ENCODE measurements at places on chromosomes 12 and 14.
A peak's percentile ranks its signal among the peaks of the same experiment; 100 is the strongest.

DNA sequence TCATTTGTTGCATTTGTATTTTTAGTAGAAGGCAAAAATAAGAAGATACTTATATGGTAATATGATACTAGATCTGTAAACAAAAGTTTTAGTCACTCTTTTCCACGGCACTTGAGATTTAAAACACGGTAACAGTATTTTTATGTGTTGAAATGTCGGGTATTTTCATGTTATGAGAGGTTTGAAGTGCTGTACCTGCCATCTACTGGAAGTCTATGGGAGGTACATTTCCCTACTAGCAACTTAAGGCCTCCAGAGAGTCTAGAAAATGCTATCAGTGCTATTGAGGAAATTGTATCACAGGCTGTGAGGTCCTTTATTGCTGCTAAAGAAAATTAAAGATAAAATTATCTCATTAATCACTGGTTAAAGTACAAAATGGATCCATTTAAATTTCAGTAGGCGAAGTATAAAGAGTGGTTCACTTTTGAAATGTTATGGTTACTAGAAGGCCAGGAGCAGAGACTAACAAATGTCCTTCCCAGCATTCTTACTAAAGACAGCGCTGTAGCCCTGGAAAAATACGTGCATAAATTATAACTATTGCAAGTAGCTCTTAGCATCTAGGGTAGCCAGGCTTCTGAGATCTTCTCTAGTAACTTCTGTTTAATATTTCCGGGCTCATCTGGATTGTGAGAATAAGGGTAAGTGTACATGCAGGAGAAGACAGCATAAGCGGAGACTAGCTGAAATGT is 77.6 kb upstream of the PRKD1 start:
- peak; percentile 73 for DNase-seq

DNA sequence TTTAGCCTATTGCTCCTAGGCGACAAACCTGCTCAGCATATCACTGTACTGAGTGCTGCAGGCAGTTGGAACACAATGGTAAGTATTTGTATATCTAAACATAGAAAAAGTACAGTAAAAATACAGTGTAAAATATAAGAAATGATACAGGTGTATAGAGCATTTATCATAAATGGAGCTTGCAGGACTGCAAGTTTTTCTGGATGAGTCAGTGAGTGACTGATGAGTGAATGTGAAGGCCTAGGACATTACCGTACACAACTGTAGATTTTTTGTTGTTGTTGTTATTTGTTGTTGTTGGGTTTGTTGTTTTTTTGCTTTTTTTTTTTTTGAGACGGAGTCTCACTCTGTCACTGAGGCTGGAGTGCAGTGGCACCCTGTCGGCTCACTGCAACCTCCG is 33.4 kb downstream of the PNMA1 start:
- DNase-seq, result no peak

- DNase-seq, result no peak
Observed at GRCh38 chr12:1575408-1576401, 18.7 kb downstream of the FBXL14 start.

DNA sequence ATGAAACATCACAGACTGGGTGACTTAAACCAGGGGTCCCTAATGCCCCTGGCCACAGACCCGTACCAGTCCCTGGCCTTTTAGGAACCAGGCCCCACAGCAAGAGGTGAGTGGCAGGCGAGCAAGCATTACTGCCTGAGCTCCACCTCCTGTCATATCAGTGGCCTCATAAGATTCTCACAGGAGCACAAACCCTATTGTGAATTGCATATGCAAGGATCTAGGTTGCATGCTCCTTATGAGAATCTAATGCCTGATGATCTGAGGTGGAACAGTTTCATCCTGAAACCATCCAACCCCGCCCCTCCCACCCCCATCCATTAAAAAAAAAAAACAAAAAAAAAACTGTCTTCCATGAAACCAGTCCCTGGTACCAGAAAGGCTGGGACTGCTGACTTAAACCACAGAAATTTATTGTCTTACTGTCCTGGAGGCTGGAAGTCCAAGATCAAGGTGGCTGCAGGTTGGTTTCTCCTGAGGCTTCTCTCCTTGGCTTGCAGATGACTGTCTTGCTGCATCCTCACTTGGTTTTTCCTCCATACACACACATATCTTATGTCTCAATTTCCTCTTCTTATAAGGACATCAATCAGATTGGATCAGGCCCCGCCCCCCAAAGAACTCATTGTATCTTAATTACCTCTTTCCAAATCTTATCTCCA is 235.9 kb downstream of the CHST11 start:
- DNase-seq, result no peak

DNA sequence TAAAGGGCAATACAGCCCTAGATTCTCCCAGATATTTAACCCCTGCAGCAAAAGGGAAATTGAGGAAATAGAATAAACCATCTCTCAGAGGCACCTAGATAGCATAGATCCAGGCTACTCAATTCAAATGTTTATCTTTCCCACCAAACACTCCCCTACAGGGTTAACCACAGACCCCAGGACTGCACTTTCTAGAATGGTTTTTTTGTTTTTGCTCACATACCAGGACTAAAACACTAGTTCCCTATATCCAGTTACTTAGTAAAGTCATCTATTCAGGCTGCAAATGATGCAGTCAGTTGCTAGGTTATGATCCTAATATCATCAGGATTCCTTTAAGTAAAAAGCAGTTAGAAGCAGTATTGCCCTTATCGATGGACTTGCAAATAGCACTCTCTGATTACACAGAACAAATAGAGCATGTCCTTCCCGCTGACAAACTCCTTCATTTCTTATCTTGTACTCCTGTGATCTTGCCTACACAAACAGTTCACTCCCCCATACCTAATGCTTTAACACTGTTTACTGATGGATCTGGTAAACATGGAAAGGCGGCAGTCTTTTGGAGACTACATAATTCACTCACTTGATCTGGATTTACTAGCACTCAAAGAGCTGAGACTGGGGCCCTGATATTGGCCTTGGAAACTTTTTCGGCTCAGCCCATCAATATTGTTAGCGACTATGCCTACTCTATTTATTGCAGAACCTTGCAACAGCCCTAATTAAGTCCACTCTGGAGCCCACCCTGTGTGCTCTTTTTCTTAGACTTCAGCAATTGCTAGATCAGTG is 257.2 kb upstream of the DIO2 start:
- no peak for DNase-seq

- no peak for DNase-seq
Observed at GRCh38 chr14:22226381-22226780, 362.6 kb downstream of the DAD1 start.

GRCh38 chr12:54991161-54991990 is 6.8 kb upstream of the TESPA1 start:
- no peak for DNase-seq
